ENCODE measurements at places on chromosomes 1 and 21. TPM values are rescaled to one million over a fixed set of nuclear protein-coding genes. Genes with fewer than 3 reads are reported as not detected.

Gene ITLN2
- total RNA-seq = not detected

Gene HCN3
- total RNA-seq = 3.3 TPM

Gene GMEB1
- 11.4 TPM for total RNA-seq

DNA sequence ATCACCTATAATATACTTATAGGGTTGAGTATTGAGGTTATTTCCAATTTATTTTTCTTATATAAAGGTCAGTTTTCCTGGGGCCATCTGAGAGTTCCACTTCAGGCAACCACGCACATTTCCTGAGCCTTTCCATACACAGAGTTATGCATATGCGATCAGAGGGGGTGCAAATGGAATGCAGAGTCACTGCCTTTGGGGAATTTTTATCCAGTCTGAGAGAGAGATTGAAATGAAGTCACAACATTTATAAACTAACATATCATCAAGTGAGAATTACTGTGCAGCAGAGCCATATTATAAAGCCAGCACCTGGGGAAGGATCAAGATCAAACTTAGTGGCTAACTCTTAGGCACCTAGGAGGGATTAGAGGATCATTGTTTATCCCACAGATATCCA, 299.9 kb upstream of the PLXNA2 start:
- no peak for DNase-seq

DNA sequence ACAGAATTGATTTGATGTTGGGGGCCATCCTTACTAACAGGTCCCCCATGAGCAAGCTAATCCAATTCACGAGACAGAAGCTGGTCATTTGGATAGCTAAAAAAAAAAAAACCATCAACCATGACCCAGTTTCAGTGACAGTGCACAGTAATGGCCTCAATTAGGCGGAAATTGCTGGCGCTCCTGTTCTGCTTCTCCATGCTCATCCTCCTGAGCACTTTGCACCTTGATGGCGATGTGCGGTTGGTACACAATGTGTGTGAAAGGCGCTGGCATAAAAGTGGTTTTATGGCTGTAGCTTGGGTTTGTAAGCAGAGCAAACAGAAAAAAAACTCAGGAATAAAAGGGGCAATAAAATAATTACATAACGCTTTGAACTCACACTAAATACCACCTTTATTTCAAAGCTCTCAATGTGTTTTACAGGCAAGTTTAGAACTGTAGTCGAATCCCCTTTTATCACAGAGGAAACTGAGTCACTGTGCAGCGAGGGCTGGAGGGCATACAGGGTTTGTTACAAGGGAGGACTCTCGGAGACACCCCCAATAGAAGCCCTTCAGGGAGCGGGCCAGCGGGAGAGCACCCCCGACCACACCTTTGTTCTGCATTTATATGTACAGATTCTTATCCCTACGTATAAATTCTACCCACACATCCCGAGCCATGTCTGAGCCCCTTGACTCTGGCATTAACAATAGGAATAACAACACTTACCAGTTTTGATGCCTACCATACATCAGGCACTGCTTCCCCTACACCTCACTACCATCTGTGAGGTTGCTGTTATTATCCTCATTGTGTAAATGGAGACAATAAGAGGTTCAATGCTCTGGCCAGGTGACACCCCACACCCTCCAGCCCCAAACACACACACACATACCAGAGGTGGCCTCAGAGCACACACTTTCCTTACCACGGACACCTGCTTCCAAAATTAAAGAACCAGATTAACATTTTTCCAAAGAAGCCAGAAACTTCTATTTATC, 213.5 kb upstream of the IRF2BP2 start:
- no peak for DNase-seq

DNA sequence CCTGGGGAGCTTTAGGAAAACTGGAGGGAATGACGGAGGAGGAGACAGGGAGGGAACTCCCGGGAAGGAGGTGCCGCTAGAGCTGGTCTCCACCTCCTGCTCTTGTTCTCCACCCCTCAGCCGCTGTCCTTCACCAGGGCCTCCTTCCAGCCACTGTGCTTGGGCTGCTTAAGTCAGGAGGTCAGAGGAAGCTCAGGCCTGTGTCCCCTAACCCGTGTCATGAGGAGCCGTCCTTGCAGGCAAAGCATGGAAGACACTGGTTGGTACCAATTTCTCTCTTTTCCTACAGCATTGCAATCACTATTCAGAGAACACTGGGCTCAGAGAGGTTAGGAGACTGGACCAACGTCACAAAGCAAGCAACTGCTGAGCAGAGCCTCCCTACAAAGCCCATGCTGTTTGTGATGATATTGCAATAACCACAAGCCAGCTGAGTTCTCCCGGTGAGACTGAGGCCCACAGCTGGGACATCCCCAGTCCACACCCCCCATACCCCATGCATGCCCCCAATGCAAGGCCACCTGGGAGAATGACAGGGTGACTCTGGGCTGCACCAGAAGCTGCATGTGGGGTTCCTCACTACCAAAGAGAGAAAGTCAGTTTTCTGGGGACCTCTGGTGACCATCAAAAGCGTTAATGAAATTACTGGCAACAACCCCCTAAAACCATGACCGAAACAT, 427.5 kb downstream of the NPHP4 start:
- DNase-seq = peak; percentile 62

- peak; percentile 93 for DNase-seq
Measured at GRCh38 chr1:152052606-152053005, 15.8 kb upstream of the S100A11 start.

GRCh38 chr1:184748740-184749139, 5.9 kb downstream of the EDEM3 start:
- DNase-seq = no peak

DNA sequence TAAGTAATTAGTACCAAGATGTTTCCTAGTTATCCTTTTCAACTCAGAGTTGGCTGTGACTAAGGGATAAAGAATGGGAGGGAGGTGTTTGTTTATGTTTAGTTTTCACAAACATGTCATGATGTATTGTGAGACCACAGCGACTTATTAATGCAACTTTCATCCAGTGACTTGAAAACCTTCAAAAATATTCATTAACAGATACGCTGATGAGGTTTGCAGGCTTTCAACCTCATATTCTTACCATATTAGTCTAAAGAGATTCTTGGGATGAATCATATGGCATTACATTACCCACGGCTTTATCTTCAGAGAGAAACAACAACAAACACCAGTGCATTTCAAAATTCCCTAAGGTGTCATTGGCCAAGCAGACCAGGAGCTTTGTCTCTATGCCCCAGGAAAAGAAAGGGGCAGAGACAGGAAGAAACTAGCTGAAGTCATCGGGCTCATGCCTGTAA, 36.4 kb downstream of the PALMD start:
- DNase-seq = no peak

DNA sequence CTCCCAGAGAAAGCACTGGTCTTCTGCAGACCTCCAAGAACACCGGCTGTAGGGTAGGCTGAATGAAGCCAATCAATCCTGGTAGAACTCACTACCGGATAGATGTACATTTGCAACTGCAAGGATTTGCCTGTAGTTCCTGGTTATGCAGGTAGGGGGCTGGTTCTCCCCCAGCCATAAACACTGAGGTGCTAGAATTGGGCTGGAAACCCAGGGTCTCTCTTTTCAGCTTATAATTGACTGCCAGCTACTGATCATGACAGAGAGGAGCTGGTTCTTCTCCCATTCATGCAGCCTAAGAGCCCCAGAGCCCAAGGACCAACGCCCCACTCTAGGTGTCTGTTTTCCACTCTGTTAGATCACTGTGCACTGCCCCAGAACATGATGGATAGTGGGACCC, 21.5 kb upstream of the MTARC2 start:
- no peak for DNase-seq

DNA sequence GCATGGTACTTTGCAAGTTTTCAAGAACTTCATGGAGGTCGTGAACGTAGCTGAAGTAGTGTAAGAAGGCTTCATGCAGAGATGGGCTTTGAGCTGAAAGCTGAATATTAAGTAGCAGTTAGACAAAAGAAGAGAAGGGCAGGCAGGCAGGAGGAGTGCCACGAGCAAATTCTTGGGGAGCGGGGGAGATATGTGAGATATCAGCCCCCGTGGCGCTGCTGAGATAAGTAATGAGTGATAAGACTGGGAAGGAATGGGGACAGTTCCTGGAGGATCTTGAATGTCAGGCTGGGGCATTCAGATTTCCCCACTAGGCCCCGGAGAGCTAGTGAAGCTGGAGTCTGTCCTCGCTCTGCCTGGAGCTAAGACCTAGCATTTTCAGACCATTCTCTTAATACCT, 27.9 kb upstream of the KIRREL1 start:
- no peak for DNase-seq

DNA sequence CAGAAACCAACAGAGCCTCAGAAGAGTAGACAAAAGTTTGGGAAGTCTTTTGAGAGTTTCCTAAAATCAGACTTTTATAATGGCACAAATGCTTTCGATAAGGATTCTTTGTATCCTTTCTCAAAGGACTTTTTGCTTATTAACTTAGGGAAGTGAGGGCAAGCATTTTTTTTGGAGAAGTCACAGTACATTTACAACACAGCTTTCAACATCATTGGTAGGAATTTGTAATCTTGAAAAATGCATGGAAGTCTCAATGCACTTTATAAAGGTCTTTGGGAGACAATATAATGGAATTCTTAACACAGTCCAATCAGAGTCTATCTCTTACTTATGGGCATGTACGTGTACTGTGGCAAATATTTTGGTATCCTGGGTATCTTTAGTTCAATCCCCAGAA, 325.8 kb upstream of the NR5A2 start:
- no peak for DNase-seq

DNA sequence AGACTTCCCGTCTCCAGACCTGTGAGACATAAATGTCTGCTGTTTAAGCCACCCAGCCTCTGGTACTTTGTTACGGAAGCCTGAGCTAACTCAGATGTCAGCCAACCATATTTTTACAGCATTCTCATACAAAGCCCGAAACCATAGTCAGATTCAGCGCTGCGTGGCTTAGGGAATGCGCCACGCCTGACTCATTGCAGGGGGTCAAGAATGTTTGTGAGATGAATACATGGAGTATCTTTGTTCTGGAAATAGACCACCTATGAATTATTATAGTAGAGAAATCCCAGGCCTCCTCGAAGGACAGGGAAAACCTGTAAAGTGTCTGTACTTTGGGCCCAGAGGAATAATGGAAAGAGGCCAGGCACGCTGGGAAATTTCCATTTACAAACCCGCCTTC, 434.8 kb downstream of the CAMTA1 start:
- no peak for DNase-seq
